ENCODE measurements at places on chromosomes 1 and 21. TPM values are rescaled to one million over a fixed set of nuclear protein-coding genes. Genes with fewer than 3 reads are reported as not detected.

DNA sequence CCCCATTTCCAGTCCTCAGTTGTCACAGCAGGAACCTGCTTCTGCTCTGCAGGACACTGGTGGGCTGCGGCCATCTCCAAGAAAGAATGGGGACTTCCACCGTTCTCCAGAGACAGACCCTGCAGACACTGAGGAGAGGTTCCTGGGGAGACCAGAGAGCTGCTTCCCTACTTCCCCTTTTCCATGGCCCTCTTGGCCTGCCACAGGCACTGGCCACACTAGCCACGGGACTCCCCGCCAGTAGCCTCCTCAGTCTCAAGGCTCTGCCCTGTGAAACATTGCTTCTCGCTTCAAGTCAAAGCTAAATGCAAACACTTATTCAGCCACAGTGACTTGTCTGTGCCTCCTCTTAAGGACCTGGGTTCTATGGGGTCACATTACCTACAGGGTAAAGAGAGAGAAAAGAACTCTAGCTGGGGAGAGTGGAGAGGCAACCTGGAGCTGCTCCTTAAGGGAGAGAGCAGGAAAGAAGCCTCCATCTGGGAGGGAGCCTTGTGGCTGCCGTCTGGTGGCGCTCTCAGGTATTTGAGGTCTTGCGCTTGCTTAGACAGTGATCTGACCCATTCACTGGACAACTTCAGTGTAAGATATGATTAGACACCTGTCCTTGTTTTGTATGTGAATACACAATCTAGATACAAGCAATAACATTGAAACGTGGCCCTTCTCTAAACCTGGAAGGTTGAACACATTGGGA lies 5.4 kb upstream of the SLAMF8 start:
- H3K27me3 ChIP-seq, result peaks cover 82% of the 10 kb centered on the region
- no peaks in the 10 kb centered on the region for H3K4me1 ChIP-seq

- no peak overlapping the region for H3K27ac ChIP-seq
- no peak for DNase-seq
- no peak overlapping the region for H3K4me3 ChIP-seq
- H3K27me3 ChIP-seq, result no peaks in the 10 kb centered on the region
Measured at GRCh38 chr1:169601096-169601881, 15.0 kb upstream of the F5 start.

ANGPTL7 gene
- not detected for total RNA-seq

PRMT6 gene
- 15.4 TPM for total RNA-seq

- no peak overlapping the region for H3K4me3 ChIP-seq
- DNase-seq, result no peak
- no peaks in the 10 kb centered on the region for H3K27me3 ChIP-seq
- H3K36me3 ChIP-seq, result no peaks in the 10 kb centered on the region
- H3K4me1 ChIP-seq, result no peaks in the 10 kb centered on the region
Measured at GRCh38 chr1:222019029-222019428, 277.1 kb upstream of the DUSP10 start.

DNA sequence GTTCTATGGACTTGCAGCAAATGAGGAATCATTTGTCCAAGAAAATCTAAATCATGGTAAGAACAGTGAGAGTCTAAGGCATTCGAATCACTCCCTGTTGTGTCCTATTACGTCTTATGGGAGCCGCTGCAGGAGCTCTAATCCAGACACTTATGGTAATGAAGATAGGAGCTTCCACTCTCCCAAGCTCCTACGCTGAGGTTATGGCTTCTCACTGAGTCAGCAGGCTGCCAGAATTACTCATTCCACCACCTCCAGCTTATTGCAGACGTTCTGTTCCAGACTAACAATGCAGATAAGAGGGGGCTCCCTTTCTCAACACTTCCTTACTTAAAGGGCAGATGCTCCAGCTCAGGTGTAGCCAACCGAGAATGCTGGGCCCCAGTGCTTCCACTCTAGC lies 212.6 kb downstream of the GREM2 start:
- DNase-seq, result no peak
- H3K27ac ChIP-seq, result no peak overlapping the region
- H3K27me3 ChIP-seq, result no peaks in the 10 kb centered on the region
- no peaks in the 10 kb centered on the region for H3K36me3 ChIP-seq
- H3K4me1 ChIP-seq, result no peaks in the 10 kb centered on the region

MAN1C1 gene
- total RNA-seq, result 0.37 TPM

DNA sequence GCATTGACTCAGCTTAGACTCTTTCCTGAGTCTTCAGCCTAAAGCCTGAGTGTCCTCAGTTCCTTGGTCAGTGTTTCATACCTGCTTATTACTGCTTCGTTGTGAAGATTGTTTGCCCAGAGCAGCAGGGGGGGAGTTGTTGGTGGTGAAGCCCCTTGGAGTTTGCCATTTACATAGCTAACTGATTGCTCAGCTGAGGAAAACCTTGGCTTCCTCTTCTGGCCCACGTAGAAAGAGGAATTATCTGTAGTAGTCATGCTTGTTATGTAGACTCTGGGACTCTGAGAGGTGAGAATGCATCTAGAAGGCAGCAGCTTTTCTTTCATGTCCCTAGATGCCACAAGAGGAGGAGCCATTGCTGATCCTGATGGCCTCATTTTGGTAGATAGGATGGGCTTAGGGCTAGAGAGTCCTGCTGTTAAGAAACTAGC lies 125.9 kb downstream of the MAST2 start:
- H3K4me3 ChIP-seq, result no peak overlapping the region
- H3K36me3 ChIP-seq, result no peaks in the 10 kb centered on the region
- peak overlapping the region; percentile 52 for H3K27ac ChIP-seq
- H3K4me1 ChIP-seq, result peaks cover 38% of the 10 kb centered on the region
- DNase-seq, result no peak
- no peaks in the 10 kb centered on the region for H3K27me3 ChIP-seq

DNA sequence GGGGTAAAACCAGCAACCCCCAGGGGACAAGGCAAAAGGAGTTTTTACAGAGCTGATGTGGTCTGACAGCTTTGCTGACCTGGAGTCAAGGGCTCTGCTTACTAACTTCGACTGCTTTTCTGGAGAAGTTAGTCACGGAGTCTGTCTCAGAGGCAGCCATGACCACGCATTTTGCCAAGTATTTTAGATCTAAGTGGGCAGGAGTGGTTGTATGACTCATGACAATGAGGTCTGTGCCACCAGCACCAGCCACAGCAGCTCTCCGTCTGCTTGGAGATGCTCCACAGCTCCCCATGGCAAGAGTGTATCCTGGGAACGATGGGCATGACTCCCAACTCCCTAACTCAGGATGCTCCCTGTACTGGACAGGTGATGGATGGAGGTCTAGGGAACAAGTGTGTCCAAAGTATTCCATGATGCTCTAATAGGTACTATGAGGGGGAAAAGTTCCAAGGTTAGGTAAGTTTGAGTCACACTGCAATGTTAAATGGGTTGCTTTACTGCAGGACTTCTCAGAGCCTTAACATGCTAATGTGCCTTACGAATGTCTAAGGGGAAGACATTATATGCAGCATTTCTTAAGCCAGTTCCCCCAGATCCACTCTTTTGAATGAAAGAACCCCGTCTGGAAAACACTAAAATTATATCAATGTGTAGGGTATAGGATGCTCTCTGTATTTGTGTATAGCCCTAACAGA lies 359.0 kb downstream of the HHAT start:
- H3K27me3 ChIP-seq, result peaks cover 31% of the 10 kb centered on the region
- DNase-seq, result no peak
- no peak overlapping the region for H3K4me3 ChIP-seq
- no peaks in the 10 kb centered on the region for H3K36me3 ChIP-seq

CATSPERE gene
- 0.49 TPM for total RNA-seq

- no peak overlapping the region for H3K27ac ChIP-seq
- H3K36me3 ChIP-seq, result no peaks in the 10 kb centered on the region
- peaks cover 10% of the 10 kb centered on the region for H3K4me1 ChIP-seq
- H3K4me3 ChIP-seq, result no peak overlapping the region
Measured at GRCh38 chr1:177208920-177209319, 38.2 kb downstream of the BRINP2 start.

DNA sequence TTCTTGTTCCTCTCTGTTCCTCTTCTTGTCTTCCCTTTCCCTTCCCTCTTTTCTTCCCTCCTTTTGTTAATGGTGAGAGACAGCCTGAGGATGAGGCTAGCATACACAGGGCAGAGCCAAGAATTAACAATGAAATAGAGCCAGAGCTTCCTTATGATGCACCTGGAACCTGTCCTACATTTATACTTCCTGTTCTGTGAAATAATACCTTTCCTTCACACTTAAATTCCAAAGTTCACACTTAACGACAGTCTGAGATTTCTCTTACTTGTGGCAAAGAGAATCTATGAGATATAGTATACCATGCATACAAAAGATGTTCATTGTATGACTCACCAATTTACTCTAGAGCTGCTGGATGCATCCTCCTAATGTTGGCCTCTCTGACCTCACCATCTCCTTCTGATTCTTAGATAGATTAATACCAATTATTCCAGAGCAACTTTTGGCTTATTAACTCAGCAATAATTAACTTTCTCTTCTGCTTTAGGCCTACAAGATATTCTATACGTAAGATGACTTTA lies 30.8 kb upstream of the TSNAX start:
- H3K4me3 ChIP-seq, result no peak overlapping the region
- no peaks in the 10 kb centered on the region for H3K4me1 ChIP-seq
- H3K27me3 ChIP-seq, result no peaks in the 10 kb centered on the region
- DNase-seq, result no peak
- no peak overlapping the region for H3K27ac ChIP-seq

GRCh38 chr1:22816803-22817202 lies 106.2 kb downstream of the EPHB2 start:
- H3K4me1 ChIP-seq, result peaks cover 17% of the 10 kb centered on the region
- H3K27me3 ChIP-seq, result no peaks in the 10 kb centered on the region
- no peak for DNase-seq
- H3K27ac ChIP-seq, result no peak overlapping the region
- no peak overlapping the region for H3K4me3 ChIP-seq

DNA sequence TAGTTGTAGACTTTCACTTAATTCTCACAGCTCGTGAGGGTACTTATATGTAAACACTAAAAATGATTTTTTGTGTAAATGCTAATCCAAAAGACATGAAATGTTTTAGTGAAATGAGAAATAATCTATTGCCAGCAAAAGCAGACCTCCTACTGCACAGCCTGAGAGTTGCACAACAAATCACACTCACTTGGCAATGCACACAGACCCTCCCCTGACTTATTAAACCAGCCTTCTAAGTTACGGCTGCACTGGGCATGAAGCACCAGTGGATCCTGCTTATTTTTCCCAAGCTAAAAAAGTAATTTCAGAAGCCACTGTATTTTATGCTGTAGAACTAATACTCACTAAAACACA lies 10.3 kb downstream of the ERRFI1 start:
- H3K27ac ChIP-seq, result peak overlapping the region; percentile 71
- no peak for DNase-seq
- H3K4me3 ChIP-seq, result peak overlapping the region; percentile 57
- peaks cover 57% of the 10 kb centered on the region for H3K4me1 ChIP-seq
- peaks cover 96% of the 10 kb centered on the region for H3K36me3 ChIP-seq

DNA sequence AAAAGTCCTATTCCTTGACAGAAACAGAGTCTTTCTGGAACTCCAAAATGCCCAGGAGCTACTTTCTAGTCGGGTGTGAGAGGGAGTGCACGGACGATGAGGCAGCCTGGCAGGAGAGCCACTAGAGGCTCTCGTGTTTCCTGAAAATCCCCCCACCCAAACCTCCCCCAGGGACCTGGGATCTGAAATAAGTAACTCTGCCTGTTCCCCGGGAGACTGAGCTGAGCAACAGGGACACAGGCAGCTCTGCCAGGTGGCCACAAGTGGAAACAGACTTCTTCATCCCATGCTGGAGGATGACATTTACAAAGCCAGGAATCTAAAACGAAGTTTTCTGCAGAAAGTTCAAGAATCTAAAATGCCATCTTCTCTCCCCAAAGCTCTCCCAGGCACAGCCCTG lies 77.1 kb downstream of the ITPKB start:
- no peaks in the 10 kb centered on the region for H3K27me3 ChIP-seq
- no peaks in the 10 kb centered on the region for H3K4me1 ChIP-seq
- no peak overlapping the region for H3K27ac ChIP-seq
- no peak for DNase-seq

DNA sequence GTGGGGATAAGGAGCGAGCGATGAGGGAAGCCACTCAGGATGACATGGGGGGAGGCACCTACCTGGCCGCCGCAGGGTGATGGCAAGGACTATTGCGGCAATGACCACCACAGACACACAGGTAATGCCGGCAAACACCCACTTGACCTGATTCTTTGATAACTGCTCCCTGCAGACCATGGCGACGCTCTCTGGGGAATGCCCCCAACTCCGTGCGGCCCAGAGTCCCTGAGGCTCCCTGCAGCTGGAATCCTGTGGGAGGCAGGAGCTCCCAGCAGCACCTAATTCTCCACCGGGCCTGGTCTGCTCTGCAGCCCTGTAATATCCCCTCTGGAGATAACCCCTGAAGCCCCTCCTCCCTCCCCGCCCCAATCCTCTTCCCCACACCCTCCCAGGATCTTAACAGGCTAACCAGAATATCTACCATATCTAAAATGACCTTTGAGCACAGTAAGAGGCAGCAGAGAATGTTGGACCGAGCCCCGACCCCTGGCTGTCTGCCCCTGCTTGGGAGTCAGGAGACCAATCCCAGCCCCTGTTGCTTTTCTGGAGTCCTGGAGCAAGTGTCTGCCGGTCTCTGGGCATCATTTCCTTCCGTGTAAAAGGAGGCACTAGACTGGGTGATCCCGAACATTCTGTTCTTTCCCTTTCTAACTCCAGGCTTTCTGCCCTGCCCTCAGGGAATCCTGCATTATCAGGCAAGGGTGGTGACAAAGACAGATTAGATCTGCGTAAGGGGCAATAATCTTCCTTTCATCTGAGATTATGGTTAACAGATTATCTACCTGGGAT lies at the start of gene FAM151A:
FAM151A (minus strand) TSS at position 310 of the 792 bp plus-strand sequence; CDS start at position 180, 130 bp downstream.
- no peaks in the 10 kb centered on the region for H3K36me3 ChIP-seq
- H3K4me1 ChIP-seq, result no peaks in the 10 kb centered on the region
- H3K4me3 ChIP-seq, result no peak within 1 kb of the TSS
- H3K27ac ChIP-seq, result no peak within 1 kb of the TSS

DNA sequence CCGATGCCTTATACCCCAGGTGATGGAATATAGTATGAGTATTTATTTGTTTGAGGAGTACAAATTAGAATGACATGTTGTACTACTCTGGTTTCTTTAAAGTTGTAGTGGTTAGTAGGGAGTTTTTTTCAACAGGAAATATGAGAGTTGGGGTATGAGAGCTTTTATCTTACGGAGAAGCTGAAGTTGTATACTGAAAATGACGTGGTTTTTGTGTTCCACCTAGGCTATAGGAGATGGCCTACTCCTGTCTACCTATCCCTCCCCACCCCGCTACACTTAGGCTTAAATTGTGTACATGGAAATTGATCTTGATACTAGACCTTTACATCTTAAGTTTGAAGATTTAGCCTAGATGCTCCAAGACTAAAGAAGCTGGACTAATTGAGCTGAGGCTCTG lies 6.8 kb upstream of the HAX1 start:
- no peak overlapping the region for H3K4me3 ChIP-seq
- H3K27ac ChIP-seq, result no peak overlapping the region
- H3K27me3 ChIP-seq, result no peaks in the 10 kb centered on the region
- H3K36me3 ChIP-seq, result peaks cover 53% of the 10 kb centered on the region
- no peak for DNase-seq
- no peaks in the 10 kb centered on the region for H3K4me1 ChIP-seq

CRB1 gene
- total RNA-seq, result not detected

TMEM54 gene
- total RNA-seq, result 95.9 TPM
